ENCODE measurements at places on chromosomes 2 and 18.

DNA sequence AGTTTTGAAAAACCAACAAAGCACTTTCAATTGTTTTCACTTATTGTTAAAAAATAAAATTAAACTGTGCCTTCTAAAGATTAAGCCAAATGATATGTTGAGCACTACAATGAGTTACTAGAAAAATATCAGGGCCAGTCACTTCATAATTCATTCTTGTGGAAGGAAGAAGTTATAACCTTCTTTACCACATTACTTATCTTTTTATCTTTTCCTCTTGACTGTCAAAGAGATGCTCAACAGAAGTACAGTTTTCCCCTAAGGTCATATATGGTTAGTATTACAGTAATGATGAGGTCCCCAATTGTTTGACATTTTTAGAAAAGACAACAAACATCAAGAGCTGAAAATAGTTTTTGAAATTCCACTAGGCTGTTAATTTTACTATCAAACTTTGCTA lies 9.4 kb downstream of the PELI1 start:
- DNase-seq = no peak

GRCh38 chr2:77519888-77520506 lies 2.2 kb downstream of the LRRTM4 start:
- no peak for DNase-seq

GRCh38 chr2:120606280-120606679 lies 129.4 kb upstream of the GLI2 start:
- no peak for DNase-seq

DNA sequence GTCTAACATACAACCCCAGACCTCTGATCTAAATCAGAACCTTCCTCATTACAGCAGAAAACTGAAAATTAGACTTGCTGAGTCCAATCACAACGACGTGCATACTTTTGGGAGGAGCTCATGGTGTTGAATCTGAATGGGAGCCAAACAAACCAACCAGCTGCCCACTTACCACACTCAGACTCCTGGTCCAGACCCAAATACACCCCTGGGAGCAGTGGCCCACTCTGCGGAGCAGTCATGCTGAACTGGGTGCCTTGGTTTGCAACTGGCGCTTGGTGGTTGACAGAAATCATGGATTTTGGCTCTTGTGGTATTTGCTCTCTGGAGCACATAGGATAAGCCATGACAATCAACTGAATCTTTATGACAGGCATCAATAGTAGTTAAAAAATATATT lies 253.6 kb upstream of the TNP1 start:
- DNase-seq = no peak
